GF-D8 (cell line): ENCODE measurements at places on chromosomes 16 and 17.

- DNase-seq = no peak
Observed at GRCh38 chr16:31489616-31490584, 7.0 kb downstream of the SLC5A2 start.

DNA sequence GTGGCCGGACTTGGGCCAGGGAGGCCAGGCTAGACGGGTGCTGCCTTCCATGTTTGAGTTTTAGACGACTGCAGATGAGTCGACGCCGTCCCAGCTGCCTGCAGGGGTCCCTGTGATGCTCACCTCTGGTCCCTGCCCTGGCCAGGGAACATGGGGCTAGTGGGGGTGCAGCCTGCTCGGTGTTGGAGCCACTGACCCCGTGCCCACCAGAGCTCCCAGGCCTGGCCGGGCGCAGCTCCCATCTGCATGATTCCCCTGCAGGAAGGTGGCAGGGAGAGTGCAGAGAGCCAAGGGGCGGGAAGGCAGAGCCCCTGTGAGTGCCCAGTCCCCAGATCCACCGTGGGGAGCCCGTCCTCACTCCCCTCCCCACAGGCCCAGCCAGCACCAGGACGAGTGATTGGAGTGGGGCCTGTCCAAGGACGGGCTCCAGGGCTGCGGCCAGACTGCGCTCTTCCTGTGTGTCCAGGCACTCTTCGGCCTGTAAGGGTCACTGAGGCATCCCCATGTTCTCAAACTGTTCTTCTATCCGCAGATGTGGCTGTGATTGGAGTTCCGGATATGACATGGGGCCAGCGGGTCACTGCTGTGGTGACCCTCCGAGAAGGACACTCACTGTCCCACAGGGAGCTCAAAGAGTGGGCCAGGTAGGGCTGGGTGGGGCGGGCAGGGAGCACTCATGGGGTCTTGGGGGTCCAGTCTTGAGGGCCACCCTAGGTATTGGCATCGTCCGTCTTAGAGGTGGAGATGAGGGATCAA, 26.0 kb upstream of the CDH15 start:
- DNase-seq = no peak

DNA sequence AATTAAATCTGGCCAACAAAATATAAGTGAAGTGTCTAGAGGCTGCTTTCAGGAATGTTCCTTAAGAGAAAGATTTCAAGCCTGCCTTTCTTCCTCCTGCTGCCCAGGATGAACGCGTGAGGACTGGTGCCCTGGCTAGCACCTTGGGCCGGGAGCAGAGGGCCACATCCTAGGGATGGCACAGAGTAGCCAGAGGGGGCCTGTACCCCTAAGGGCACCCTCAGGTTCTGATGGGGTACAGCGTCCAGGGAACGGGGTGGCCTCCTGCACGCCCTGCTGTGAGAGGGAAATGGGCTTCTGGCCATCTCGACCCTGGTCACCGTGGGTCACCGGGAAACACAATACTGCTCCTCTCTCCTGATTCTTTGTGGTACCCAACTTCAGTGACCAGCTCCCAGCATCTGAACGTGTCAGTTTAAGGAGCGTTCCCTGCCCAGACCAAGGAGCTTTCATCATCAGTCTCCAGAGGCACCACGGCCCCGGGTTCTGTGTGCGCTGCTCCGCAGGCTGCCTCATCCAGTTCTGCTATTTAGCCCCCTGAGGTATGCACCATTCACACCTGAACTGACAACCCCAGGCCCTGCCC, 40.3 kb downstream of the MAP1LC3B start:
- DNase-seq = no peak

DNA sequence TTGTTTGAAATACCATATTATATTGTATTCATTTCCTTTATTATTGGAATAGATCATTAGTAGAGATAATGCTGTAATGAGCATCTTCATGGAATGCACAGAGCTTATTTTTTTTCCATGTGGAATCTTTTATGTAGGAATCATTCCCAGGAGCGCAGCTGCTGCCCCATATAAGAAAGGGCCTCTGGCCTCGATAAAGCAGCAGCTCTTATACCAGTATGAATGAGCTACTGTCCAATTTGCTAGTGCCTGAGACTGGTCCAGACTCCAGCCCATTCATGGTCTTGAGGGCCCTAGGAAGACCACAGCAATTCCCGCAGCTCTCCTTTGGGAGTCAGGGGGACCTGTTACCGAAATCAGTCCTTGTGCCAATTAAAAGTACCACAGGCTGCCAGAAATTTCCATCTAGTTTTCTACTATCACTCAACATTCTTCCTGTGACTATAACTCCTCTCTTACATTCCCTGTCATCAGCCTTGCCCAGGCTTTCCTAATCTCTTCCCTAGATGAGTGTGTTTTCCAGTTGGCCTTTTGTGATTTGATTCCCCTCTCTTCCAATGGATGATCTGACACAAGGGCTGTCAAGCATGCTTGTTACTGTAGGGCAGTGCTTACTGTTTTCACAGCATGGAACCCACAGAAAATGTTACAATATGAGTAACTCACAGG, 1.9 kb downstream of the ZNF843 start:
- no peak for DNase-seq

GRCh38 chr17:41773731-41774193, 12.7 kb downstream of the JUP start:
- no peak for DNase-seq

- no peak for DNase-seq
Observed at GRCh38 chr17:511833-512251, 159.2 kb upstream of the RPH3AL start.

GRCh38 chr17:4583782-4584100, 588 bp upstream of the SMTNL2 start:
- DNase-seq = no peak

GRCh38 chr17:55062921-55063320, 94.4 kb downstream of the STXBP4 start:
- no peak for DNase-seq
